Sciatic nerve (tissue), 2 donors: ENCODE measurements at places on chromosomes 5 and 9. TPM values are rescaled to one million over a fixed set of nuclear protein-coding genes. Genes with fewer than 3 reads are reported as not detected.
A peak's percentile ranks its signal among the peaks of the same experiment; 100 is the strongest.

- no peak for DNase-seq
These were observed 1.0 kb downstream of the LRRC8A start for GRCh38 chr9:128882677-128883603.

GRCh38 chr5:2905741-2906140 is 154.3 kb upstream of the IRX2 start:
- DNase-seq = no peak

GRCh38 chr5:1701884-1702283 is 97.8 kb downstream of the MRPL36 start:
- DNase-seq = no peak

DNA sequence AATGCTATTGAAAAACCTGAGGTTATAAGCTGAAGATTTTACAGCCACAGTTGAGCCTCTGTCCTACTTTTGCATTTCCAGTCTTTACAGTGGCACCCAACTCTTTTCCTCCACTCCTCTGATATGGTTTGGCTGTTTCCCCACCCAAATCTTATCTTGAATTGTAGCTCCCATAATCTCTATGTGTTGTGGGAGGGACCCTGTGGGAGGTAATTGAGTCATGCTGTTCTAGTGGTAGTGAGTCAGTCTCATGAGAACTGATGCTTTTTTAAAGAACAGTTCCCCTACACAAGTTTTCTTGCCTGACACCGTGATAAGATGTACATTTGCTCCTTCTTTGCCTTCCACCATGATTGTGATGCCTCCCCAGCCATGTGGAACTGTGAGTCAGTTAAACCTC is 646.1 kb upstream of the SEMA6A start:
- DNase-seq = no peak

DNA sequence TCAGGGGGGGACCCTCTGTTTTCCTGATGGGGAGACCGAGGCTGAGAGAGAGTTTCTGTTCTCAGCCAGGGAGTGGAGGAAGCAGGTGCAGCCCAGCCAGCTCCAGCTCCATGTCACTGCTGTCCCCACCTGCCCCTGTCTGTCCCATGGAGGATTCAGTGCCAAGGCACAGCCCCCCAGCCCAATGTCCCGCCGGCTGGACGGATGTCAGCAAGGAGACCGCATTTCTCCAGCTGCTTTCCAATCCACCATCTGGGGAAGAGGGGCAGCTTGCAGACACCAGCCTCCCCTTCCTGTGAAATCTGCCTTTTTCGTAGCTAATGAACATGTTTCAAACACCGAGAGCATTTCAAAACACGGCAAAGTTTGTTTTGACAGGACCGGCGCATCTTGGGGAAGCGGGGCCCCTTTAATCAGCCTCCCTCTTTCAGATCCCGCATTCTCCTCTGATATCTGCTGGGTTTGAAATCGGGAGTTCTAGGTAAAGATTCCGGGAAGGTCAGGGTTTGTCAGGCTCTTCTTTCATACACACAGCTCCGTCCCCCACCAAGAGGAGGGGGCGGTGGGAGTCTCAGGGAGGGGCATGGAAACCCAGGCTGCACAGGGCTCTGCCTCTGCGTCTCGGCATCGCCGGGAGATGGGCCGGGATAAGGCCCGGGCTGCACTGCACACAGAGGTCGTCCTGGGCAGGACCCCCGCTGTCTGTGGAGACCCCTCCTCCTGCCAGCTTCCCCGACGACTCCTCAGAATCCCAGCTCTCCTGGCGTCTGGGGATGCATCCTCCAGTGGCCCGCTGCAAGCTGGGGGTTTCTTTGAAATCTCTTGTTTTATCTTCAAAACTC is 74.8 kb downstream of the NEK6 start:
- DNase-seq = no peak

- no peak for DNase-seq
These were observed 1.4 kb downstream of the GNAQ start for GRCh38 chr9:78030296-78030552.

DNA sequence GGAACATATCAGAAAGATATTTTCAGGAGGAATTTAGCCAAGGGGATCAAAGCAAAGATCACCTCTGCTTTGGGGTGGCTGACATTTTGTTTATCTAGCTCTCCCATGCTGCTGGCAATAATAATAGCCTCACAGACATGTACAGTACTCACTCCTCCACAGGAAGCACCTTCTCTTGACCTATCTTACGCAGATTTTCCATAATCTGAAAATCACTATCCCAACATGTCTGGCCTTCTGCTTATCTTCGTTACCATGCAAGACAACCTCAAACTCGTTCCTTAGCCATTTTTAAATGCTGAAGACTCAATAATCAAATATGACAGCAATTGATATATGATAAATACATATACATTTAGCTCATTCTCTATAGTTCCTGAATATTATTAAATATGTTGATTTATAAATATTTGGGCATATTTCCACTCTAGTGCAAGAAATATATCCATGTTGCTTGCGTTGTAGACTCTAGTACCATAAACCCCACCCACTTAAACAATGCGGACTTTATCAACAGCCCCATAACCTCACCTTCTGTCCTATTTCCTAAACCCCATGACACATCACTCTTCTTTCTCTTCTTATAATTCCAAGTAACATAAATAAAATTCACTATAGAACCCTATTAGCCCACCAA is 18.0 kb downstream of the ZNF608 start:
- no peak for DNase-seq

GRCh38 chr9:84258371-84258770 is 82.2 kb downstream of the SLC28A3 start:
- DNase-seq = no peak

DNA sequence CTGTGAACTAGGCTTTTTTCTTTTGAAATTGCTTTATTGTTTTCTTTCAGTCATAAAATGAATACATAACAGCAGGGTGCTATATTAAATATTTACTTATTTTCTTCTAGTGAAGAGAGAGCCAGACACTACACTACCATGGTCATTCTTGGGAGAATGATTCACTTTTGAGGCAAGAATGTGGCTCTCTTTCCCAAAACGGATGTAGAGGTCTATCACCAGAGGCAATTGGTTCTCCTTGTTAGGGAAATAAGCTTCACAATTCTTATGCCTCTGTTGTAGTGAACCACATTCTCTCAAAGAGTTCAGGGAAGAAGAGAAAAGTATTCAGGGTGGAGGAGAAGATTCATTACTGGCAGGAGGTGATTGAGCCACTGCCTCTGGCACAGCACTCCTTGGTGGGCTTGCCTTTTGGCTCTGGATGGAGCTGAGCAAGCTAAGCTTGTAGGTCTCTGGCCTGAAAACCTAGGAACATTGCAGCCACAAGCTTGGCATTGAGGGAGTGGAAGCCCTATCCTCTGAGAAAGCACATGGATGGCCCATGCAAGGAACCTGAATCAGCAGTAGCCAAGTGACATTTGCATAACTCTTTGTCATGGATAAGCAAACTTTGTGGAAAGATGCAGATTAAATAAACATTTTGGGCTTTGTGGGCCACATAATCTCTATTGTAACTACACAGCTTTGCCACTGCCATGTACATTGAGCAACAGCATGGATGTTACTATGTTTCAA is 179.0 kb upstream of the TNC start:
- DNase-seq = no peak

DNA sequence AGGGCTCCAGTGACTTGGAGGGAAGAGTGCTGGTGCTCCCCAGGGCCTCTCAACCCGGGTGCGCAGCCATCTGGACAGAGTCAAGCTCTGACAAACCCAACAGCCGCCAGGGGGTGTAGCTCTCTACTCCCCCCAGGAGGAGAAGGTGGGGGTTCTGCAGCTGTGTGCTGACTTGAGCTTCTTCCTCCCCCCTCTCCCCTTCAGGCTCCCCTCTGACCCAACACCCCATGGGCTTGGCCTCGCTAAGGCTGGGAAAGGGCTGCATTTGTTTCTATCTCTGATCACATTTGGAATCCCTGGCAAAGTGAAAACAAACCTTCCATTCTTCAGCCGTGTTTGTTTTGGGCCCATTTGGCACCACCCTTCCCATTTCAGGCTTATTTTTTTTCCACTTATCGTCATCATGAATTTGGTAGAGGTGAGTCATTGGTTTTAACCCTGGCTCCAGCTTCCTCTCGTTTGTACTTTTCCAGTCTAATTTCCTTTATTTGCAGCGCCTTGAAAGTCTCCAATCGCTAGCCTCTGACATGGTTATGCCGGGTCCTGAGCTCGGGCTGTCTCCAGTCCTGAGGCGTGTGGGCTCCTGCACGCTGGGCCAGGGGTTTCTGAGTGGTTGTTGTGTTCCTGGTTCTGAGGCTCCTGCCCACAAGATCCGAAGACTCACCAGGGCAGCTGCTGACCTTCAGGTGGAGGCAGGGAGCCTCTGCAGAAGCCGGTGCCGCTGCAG is 36.1 kb downstream of the DAP start:
- DNase-seq = peak; percentile 77

DNA sequence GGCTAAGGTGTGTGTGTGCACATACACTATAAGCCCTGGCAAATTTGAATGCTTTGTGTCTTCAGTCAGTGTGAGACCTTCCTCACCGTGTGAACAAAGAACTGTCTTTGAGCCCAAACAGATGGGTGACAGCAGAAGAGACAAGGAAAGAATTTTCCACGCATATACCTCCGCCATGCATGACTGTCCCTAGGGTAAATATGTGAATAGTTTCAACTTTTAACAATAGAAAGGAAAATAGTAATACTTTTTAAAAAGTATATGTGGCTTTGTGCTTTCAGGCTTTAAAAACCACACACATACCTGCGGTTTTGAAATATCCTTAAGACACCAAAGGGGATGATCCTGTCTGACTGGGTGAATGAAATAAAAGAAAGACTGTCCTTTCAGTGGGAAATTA is 438.6 kb upstream of the MPDZ start:
- DNase-seq = no peak

GRCh38 chr9:101333490-101333889 is 51.3 kb downstream of the BAAT start:
- no peak for DNase-seq

GRCh38 chr9:29778281-29778849 is 2205.1 kb upstream of the C9orf72 start:
- DNase-seq = no peak

- no peak for DNase-seq
These were observed 364.4 kb downstream of the DNAH5 start for GRCh38 chr5:13580058-13580457.

GRCh38 chr9:93619272-93619775 is 42.9 kb downstream of the PHF2 start:
- DNase-seq = no peak

GRCh38 chr9:5825223-5825622 is 7.7 kb downstream of the ERMP1 start:
- DNase-seq = no peak

GRCh38 chr9:36934478-36935065 is 99.5 kb downstream of the PAX5 start:
- DNase-seq = no peak

DNA sequence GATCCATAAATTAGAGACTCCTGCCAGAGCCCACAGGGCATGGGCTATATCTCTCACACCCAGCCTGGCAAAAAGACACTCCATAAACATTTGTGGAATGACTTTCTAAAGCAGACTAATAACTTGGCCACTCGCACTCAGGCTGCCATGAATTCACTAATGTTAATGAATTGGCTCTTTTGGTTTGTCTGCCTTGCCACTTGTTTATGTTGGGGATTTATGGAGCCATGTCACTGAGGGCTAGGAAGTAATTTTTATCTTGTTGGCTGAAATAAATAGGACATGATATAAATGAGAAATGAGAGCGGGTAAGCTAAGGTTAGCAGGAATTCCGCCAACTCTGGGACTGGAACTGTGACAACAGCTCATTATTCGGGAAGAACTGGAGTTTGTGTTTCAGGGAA is 55.2 kb downstream of the DROSHA start:
- no peak for DNase-seq

GRCh38 chr5:87400305-87400899 is 12.3 kb downstream of the CCNH start:
- DNase-seq = no peak

GRCh38 chr5:54398191-54398590 is 57.3 kb upstream of the HSPB3 start:
- DNase-seq = no peak

DNA sequence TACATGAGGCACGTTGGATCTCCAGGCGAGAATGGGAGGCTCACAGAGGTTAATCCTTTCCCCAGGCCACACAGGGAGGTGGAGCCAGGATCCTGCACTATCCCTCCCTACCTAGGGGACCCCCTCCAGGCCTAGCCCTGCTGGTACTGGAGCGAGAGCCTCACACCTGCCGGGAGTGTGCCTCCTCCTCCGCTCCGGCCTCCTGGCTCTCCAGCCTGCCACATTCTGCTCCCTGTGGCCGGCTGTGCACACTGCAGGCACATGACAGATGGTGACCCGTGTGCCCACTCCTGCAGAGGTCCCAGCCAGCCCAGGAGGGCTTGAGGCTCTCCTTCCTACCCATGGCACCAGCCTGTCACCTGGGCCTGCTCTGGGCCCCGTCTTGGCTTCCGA is 93.4 kb downstream of the RXRA start:
- no peak for DNase-seq

ADAMTSL2 gene
- total RNA-seq = 22.3 TPM

SNX18 gene
- total RNA-seq = 38.7 TPM

DNM1 gene
- 52.7 TPM for total RNA-seq

FLT4 gene
- total RNA-seq = 11.7 TPM

CDO1 gene
- 72.8 TPM for total RNA-seq

ADAM19 gene
- 23.0 TPM for total RNA-seq
